Activated gamma-delta T cell treated with anti-CD3 and anti-CD28 coated beads, Interleukin-2, amount 50 U/mL, for 16 hours (primary cell): ENCODE measurements at places on chromosomes 4 and X.

DNA sequence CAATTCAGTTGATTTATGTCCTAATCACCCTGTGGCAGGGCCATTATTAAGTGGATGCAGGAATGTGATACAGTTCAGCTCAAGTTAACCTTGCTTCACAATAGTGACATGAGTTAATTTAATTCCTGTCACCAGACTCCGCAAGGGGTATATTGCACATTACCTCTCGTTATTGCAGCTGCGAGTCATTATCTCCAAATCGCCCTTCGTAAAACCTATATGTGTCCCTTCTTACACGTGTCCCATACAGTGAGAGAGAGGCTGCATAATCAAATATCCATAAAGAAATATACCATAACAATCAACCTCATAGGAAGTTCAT, 369.9 kb upstream of the ANXA10 start:
- no peak for DNase-seq

- no peak for DNase-seq
Measured at GRCh38 chrX:49174723-49175122, 3.0 kb downstream of the PLP2 start.

DNA sequence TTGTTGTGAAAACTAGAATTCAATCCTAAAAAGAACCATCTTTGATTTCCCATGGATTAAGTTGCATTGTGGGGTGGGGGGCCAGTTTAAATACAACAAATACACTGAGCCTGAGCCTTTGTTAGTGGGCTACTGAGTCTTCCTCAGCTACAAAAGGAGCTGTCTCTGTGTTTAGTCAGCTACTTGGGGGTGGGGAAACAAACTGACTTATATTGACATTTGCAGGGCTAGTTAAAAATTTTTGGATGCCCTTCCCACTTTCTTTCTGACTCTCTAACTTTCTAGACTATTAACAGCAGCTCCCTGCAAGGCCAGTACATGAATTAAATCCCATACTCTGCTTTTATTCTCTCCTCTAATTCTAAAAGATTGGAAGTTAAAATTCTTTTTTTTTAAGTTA, 32.5 kb upstream of the FHDC1 start:
- DNase-seq = no peak

- no peak for DNase-seq
Measured at GRCh38 chrX:110403441-110404238, 45.0 kb downstream of the RTL9 start.

- DNase-seq = no peak
Measured at GRCh38 chr4:43853565-43854264, 594.9 kb downstream of the KCTD8 start.

- no peak for DNase-seq
Measured at GRCh38 chr4:40492691-40493090, 137.0 kb downstream of the RBM47 start.

GRCh38 chr4:24662056-24662455, 77.7 kb upstream of the DHX15 start:
- no peak for DNase-seq

DNA sequence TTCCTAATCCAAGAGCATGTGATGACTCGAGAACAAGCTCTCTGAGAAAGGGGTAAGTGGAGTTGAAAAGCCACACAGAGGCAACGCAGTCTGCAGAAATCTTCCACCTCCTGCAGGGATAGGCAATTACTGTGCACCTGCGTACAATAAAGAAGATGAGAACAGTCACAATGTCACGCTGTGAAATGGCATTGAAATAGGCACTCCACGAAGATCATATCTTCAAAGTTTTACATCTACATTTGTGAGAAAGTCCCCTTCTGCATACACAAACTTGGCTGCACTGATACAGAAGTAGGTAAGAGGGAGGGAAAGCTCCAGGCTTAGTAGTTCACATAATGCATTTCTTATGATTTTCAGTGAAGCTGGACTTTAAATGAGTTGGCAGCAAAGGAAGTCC, 27.1 kb downstream of the DDX60L start:
- DNase-seq = no peak

DNA sequence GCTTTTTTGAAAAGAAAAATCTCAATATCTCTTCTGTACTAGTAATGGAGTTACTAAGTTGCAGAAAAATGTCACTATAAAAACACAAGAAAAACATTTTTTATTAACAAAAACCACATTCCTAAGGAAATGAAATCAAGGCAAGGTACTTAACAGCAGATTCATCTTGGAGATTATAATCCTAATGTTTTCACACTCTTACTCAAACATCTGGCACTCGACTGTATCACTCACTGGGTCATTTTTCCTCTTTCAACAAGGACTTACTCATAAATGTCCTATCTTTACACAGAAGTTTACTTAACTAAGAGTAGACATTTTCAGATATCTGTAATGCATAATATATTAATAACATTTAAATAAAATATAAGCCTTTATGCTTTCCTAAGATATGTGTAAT, 216.6 kb downstream of the NR3C2 start:
- DNase-seq = no peak

- no peak for DNase-seq
Measured at GRCh38 chr4:145044341-145044740, 53.7 kb downstream of the ANAPC10 start.

DNA sequence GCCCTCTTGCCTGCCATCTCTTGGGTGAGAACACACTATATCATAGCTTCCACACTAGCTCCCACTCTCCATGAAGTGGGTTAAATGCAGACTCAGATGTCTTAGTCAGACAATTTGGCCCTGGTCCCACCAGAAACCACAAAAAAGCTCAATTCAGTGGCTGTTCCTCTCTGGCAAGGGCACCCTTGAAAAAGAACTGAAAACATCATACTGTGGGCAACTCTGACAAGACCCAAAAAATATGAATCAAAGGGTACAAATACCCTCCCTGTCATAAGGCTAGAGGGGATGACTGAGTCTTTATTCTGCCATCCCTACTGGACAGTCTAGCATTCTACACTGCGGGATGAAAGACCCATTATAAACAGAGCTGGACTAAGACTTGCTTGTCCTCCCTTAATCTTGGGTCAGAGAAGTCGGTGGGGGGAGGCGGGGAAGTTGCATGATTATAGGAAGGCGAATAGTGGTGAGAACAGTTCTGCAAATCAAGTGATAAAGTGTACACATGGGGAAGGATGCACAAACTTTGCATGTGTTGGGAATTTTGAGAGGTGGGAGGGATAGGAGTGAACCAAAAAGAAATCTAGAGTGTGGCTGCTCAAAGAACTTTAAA, 172.1 kb downstream of the OPHN1 start:
- no peak for DNase-seq

DNA sequence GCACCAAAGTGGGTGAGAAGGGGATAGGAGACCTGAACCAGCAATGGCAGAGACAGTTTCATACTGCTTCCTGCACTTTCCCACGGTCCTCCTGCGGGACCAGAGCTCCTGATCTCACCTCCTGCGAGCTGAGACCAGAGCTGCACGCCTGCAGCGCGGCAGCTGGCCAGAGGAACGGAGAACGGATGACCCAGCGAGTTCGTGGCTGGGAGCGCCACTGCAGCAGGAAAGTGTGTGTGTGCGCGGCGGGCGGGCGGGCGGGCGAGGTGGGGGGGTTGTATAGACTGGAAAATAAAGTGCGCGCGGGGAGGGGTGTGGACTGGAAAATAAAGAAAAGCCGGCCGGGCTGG, 16.5 kb downstream of the MCF2 start:
- no peak for DNase-seq

DNA sequence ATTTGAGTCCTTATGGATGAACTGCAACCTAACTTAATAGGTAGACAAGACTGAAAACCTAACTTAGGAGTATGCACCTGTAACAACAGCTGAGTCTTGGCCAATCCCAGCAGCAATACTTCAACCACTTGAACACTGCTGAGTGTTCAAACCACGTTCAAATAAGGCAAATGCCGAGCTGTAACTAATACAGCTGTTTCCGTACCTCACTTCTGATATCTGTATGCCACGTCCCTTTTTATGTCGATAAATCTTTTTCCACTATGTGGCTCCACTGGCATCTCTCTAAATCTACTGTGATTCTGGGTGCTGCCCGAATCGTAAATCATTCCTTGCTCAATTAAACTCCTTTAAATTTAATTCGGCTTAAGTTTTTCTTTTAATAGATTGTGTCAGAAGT, 459.7 kb downstream of the INPP4B start:
- DNase-seq = no peak

GRCh38 chr4:67320645-67321044, 224.7 kb downstream of the CENPC start:
- DNase-seq = no peak

DNA sequence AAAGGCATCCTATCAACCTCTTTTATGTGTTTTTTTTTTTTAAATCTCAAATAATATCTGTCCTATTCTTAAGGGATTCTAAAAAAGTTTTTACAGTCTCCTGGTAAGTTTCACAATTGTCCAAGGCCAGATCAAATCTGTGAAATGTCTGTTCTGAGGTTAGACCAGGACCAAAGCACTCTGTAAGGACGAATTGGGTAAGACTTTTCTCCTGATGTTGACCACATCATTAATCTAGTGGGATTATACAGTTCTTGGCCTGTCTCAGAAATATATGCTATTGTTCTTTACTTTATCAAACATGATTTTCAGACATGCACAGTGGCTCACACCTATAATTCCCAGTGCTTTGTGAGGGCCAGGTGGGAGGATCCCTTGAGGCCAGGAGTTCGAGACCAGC, 45.8 kb upstream of the TMEM131L start:
- no peak for DNase-seq

DNA sequence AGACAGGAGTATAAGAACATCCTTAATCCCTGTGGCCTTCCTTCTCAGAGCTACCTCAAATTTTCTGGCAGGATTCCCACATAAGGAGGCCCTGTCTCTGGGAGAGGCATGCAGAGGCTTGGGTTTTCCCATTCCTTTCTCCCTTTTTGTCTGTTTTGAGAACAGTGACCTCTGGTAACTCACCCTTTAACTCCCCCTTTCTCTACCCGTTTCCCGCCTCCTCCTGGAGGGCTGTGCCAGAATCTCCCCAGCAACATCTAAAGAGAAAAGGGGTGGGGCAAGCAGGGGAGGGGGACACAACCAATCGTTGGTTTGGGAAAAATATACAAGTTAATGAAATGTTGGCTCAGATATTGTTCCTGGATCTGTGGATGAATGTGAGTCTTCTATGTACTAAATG, 303.7 kb upstream of the IRS4 start:
- DNase-seq = no peak

DNA sequence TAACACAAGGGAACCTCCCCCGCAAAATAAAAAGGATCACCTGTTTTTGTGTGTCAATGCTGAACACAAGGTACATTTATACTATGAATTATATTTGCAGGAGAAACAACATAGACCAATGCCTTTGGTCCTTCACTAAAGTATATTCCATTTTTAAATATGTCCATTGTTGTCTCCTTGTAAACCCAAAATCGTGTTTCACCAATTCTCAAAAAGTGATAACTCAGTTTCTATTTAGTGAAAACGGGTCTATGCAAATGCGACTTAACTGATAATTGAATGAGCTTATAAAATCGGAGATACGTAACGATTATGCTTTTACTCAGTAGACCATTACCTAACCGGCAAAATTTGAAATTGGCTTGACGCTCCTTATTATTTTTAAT, 2.1 kb downstream of the BRWD3 start:
- no peak for DNase-seq

- no peak for DNase-seq
Measured at GRCh38 chr4:6095023-6095752, 77.0 kb upstream of the C4orf50 start.

- DNase-seq = no peak
Measured at GRCh38 chr4:108172753-108173598, 4.2 kb upstream of the LEF1 start.

GRCh38 chrX:107560980-107561379, 67.3 kb upstream of the PRPS1 start:
- DNase-seq = no peak

DNA sequence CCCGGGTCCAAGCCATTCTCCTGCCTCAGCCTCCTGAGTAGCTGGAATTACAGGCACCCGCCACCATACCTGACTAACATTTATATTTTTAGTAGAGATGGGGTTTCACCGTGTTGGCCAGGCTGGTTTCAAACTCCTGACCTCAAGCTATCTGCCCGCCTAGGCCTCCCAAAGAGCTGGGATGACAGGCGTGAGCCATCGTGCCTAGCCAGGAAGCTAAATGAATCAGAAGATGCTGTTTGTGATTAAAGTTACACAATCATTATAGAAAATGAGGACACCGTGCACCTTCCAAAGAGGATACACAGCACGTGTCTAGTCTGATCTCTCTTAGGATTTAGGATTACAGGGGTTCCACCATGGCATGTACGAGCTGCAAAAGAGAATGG, 99.6 kb downstream of the DHRSX start:
- no peak for DNase-seq

DNA sequence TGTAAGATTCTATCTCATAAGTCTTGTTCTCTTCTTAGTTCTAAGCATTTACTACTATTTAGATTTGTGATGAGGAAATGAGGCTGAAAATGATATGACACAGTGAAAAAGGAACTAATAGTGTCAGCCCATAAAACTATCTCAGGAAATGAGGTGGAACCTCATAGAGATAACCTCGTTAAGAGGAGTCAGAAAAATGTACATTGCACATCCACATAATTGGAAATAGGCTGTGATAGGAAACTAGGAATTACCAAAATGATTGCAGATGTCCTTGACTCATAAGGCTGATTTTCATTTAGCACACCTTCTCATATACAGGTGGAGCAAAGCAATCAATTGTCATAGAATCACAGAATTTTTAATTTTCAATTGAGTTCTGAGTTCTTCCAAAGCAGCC, 26.8 kb downstream of the ANXA10 start:
- no peak for DNase-seq

DNA sequence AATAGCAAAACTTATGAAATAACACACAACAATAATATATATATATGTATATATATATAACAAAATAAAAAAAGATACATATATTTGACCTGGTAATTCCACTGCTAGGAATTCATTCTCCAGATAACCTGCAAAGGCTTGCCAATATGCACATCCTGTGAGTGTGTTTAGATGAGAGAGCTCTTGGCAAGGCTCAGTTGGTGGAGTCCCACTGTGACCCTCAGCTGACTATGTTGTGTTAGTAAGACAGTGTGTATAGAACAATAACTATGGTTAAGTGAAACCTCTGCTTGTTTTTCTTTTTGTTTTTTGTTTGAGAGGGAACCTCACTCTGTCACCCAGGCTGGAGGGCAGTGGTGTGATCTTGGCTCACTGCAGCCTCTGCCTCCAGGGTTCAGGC, 39.5 kb upstream of the RBMX start:
- no peak for DNase-seq

- no peak for DNase-seq
Measured at GRCh38 chr4:65789341-65789740, 119.1 kb upstream of the EPHA5 start.

DNA sequence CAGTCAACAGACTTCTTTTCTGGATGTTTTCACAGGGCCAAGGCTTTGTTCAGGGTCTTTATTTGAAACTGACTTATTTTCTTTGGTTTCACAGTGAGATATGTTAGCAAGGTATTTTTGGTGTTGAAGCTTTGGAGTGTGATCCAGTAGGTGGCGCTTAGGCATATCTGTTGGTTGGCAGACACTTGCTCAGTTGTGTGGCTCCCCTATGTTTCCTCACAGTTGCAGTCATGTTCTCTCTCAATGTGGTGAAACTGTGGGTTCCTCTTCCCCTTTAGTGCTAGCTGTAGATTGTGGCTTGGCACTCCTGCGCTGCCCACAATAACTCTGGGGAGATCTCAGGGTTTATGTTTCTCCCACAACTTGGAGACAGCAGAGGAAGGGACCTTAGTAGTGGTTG, 460.8 kb downstream of the SLITRK2 start:
- DNase-seq = no peak

GRCh38 chr4:3124070-3124767, 49.7 kb downstream of the HTT start:
- no peak for DNase-seq
